ENCODE measurements at places on chromosomes 11 and 22. TPM values are rescaled to one million over a fixed set of nuclear protein-coding genes. Genes with fewer than 3 reads are reported as not detected.

HOATZ gene
- polyA plus RNA-seq, result 4.9 TPM

FAM180B gene
- polyA plus RNA-seq, result not detected

KCNK4 gene
- 0.16 TPM for polyA plus RNA-seq

DNA sequence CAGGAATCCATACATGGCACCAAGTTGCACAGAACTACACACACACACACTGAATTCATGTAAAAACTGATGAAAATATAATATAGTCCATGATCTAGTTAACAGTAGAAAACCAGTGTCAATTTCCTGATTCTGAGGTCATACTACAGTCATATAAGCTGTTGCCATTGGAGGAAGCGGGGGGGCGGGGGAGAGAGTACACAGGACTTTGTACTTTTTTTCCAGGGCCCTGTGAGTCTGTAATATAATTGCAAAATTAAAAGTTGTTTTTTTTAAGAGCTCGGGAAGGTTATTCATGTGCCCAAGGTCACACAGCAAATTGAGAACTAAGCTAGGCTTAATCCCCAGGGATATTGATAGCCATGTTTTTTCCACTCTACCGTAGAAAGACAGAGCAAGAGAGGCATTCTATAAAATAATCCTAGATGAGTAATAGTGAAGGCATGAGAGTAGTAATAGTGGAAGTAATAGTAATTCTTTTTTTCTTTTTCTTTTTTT lies 312.3 kb downstream of the MN1 start:
- DNase-seq, result peak; percentile 54

GRCh38 chr11:9601037-9601875 lies 27.8 kb downstream of the WEE1 start:
- DNase-seq, result no peak

DSCAML1 gene
- polyA plus RNA-seq, result not detected

Data from SK-N-SH (cell line).